ENCODE measurements at places on chromosomes 7 and 10. TPM values are rescaled to one million over a fixed set of nuclear protein-coding genes. Genes with fewer than 3 reads are reported as not detected.

DNA sequence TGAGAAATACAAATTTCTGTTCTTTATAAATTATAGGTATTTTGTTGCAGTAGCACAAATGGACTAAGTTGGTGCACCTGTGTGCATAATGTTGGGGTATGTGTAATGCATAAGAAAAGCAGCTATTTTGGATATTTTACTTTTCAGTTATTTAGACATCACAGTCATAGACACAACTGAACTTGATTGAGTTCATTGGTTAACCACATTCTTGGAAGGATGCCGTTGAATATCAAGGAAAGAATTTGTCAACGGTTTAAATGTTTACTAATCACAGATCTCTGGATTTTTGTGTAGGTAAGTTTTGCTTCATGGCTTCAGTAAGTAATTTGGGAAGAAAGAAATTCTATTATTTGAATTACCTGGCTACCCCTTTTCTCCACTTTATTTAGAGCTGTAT, 4.1 kb downstream of the OTUD1 start:
- peaks cover 11% of the 10 kb centered on the region for H3K4me1 ChIP-seq
- no peak overlapping the region for H3K4me3 ChIP-seq
- no peak overlapping the region for H3K27ac ChIP-seq
- no peak for DNase-seq

GRCh38 chr7:124856299-124856888, 73.2 kb downstream of the POT1 start:
- no peaks in the 10 kb centered on the region for H3K27me3 ChIP-seq
- H3K4me3 ChIP-seq = no peak overlapping the region
- H3K27ac ChIP-seq = no peak overlapping the region
- H3K4me1 ChIP-seq = no peaks in the 10 kb centered on the region
- DNase-seq = peak; percentile 50
- H3K36me3 ChIP-seq = peaks cover 3% of the 10 kb centered on the region

DNA sequence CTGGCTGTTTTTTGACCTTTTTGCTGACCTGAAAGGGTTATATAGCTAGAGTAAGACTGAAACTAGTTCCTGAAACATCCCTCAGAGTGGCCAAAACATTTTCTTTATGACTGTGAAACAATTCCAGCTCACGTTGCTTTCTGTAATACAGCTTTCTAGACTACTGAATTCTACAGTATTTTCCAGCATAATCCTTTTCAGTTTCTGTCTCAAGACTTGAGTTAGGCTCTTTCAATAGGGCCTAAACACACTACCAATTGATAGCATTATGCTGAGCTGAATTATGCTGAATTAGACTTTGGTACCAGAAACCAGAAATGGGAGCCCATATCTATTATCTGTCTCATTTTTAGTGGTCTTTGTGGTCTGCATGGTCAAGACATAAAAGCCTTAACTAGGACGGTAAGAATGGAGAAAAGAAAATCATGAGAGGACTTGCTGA, 72.6 kb downstream of the EPDR1 start:
- H3K27ac ChIP-seq = no peak overlapping the region
- no peak overlapping the region for H3K4me3 ChIP-seq
- H3K4me1 ChIP-seq = no peaks in the 10 kb centered on the region

The SPDYE2B gene
- total RNA-seq = not detected

The PTF1A gene
- not detected for total RNA-seq

DNA sequence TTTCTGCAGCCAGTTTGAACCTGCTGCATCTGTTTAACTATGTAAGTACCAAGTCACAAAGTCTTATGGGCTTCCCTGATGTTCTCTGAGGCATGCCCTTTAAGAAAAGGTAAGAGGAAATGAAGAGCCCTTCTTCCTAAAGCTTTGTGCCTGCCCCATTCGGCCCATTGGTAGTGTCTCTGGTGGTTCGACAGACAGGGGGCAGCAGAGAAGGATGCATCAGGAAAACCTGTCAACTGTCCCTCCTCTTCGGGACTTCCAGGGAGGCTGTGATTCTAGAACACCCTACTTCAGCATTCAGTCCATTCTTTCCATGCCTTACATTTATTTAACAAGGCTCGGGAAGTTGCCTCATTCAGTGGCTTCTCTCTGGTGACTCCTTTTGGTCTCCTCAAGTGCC, 1.9 kb upstream of the SFRP4 start:
- DNase-seq = no peak
- H3K27me3 ChIP-seq = no peaks in the 10 kb centered on the region
- peaks cover 5% of the 10 kb centered on the region for H3K4me1 ChIP-seq
- H3K36me3 ChIP-seq = no peaks in the 10 kb centered on the region
- no peak overlapping the region for H3K4me3 ChIP-seq
- no peak overlapping the region for H3K27ac ChIP-seq

The TLX1 gene
- not detected for total RNA-seq

DNA sequence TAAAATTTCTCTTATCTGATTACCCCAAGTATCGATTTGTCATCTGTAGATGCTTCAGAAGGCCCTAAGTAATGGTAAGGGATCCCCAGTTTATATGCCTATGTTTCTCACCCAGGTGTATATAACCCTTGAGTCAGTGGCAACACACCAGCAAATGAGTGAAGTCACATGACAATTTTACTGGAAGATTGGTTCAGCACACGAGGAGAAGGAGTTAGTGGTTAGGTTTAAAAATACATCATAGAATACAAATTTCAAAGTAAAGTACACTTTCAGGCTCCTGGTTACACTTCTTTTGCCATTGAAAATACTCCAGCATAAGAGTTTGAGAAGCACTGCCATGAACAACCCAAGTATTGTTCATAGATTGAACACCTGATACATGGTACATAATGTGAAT, 29.7 kb upstream of the CAPZA2 start:
- no peak overlapping the region for H3K27ac ChIP-seq
- H3K4me3 ChIP-seq = no peak overlapping the region
- H3K27me3 ChIP-seq = no peaks in the 10 kb centered on the region
- H3K4me1 ChIP-seq = no peaks in the 10 kb centered on the region

DNA sequence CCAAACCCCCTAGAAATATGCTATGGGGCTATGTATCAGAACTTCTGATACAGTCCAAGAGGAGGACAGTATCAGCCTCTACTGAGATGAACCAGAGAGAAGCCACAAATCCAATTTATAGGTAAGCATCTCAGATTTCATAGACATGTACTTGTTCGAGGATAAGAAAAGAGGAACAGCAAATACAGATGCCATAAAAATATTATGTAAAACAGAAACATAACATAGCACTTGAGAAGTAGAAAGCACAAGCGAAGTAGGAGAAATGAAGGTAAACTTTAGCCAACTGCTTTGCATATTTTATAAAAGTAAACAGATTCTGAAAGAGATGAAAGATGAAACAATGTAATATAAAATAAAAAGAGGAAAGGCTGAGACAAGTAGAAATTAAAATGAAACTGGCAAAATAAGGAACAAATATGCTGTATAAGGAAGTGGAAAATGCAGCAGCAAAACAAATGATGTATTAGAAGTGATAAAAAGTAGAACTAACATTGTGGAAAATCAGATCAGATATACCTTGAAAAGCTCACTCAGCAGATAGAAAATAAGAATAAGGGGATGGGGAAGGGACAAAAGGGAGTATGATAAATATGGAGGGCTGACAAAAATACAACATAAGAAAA, 135.1 kb downstream of the SKAP2 start:
- no peaks in the 10 kb centered on the region for H3K36me3 ChIP-seq
- no peak overlapping the region for H3K27ac ChIP-seq
- no peak for DNase-seq
- no peaks in the 10 kb centered on the region for H3K27me3 ChIP-seq
- H3K4me3 ChIP-seq = no peak overlapping the region
- H3K4me1 ChIP-seq = no peaks in the 10 kb centered on the region

DNA sequence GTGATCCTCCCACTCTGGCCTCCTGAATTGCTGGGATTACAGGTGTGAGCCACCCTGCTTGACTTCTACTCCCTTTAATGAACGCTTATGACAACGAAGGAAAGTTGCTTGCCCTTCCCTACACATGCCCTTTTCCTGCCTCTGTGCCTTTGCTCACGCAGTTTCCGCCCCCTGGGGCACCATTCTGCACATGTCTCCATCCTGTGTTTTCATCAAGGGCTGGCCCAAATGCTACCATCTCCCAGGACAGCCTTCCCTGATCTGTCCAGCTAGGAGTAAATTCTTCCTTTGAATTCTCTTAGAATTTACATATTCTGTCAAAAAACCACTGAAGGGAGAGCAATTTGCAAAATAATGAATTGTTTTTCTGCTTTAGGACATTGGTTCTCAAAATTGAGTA, 50.0 kb upstream of the KMT2C start:
- no peaks in the 10 kb centered on the region for H3K4me1 ChIP-seq
- no peaks in the 10 kb centered on the region for H3K27me3 ChIP-seq
- no peak overlapping the region for H3K27ac ChIP-seq
- DNase-seq = no peak
- H3K4me3 ChIP-seq = no peak overlapping the region
- no peaks in the 10 kb centered on the region for H3K36me3 ChIP-seq

- no peak overlapping the region for H3K27ac ChIP-seq
- DNase-seq = no peak
- H3K4me1 ChIP-seq = no peaks in the 10 kb centered on the region
Observed at GRCh38 chr7:69748530-69748929, 150.3 kb downstream of the AUTS2 start.

- H3K27ac ChIP-seq = no peak overlapping the region
- H3K27me3 ChIP-seq = no peaks in the 10 kb centered on the region
- no peaks in the 10 kb centered on the region for H3K4me1 ChIP-seq
- no peaks in the 10 kb centered on the region for H3K36me3 ChIP-seq
- no peak for DNase-seq
Observed at GRCh38 chr7:53476566-53476965, 441.1 kb downstream of the POM121L12 start.

DNA sequence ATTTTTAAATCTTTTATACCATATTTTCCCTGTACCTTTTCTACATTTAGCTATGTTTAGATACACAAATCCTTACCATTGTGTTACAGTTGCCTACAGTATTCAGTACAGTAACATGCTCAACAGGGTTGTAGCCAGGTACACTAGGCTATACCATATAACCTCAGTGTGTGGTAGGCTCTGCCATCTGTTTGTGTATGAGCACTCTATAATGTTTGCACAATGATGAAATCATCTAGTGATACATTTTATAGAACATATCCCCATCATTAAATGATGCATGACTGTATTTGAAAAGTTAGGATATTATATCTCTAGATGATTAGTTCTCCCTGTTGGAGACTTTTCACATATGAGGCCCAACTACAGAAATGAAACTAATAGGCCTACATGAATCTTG, 188.6 kb downstream of the STK31 start:
- H3K27ac ChIP-seq = no peak overlapping the region
- H3K4me3 ChIP-seq = no peak overlapping the region
- no peaks in the 10 kb centered on the region for H3K4me1 ChIP-seq
- H3K27me3 ChIP-seq = no peaks in the 10 kb centered on the region

GRCh38 chr10:97791824-97792721, 20.3 kb upstream of the SFRP5 start:
- H3K4me1 ChIP-seq = peaks cover 5% of the 10 kb centered on the region
- peak; percentile 44 for DNase-seq
- H3K27ac ChIP-seq = no peak overlapping the region
- H3K36me3 ChIP-seq = no peaks in the 10 kb centered on the region
- no peak overlapping the region for H3K4me3 ChIP-seq

The SEPTIN7 gene
- total RNA-seq = 296 TPM

GRCh38 chr7:70694971-70695794, 436.8 kb upstream of the GALNT17 start:
- H3K27ac ChIP-seq = no peak overlapping the region
- peak; percentile 66 for DNase-seq
- H3K27me3 ChIP-seq = no peaks in the 10 kb centered on the region

DNA sequence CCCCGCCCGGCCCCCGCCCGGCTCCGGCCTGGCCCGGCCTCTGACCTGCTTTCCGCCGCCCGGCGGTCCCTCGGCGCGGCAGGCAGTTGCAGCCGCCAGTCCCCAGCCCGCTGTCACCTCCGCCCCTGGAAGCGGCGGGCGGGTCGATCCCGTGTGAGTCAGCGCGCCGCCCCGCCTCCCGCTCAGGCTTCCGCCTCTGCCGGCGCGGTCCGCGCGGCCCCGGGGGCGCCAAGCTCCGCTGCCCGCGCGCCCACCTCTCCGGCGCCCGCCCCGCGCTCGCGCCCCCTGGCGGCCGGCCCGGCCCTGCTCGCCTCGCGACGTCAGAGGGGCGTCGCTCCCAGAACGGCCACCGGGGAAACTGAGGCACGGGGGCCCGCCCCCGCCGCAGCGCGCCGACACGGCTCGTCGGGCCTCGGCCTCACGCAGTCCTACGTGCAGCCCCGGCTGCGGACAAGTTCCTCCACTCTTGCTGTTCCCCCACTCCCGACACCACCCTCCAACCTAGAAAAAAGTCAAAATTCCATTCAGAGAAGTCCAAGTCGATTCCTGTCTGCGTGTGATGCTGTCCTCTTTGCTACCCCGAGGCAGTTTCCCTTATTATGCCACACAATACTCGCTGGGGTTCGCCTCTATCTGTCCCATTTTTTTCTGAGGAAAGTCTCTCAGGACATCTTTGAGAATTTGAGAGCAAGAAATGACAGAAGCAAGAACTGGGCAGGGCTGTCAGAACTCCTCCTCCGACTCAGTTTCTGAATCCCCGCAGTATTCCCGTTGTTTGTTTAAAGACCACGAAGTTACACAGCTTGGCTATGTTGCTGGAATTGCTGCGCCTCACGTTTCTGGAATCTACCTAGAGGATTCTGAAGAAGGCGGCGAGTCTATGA, at the start of gene DNMBP:
TSS of gene DNMBP (minus strand) at position 155 of the 884 bp plus-strand sequence. CDS start 37,823 bp downstream, outside the sequence.
- no peaks in the 10 kb centered on the region for H3K36me3 ChIP-seq
- peaks cover 8% of the 10 kb centered on the region for H3K4me1 ChIP-seq
- H3K27me3 ChIP-seq = no peaks in the 10 kb centered on the region

GRCh38 chr10:35449944-35450343, 113.6 kb downstream of the CCNY start:
- H3K4me1 ChIP-seq = peaks cover 44% of the 10 kb centered on the region
- H3K4me3 ChIP-seq = no peak overlapping the region
- H3K36me3 ChIP-seq = no peaks in the 10 kb centered on the region
- H3K27me3 ChIP-seq = no peaks in the 10 kb centered on the region

DNA sequence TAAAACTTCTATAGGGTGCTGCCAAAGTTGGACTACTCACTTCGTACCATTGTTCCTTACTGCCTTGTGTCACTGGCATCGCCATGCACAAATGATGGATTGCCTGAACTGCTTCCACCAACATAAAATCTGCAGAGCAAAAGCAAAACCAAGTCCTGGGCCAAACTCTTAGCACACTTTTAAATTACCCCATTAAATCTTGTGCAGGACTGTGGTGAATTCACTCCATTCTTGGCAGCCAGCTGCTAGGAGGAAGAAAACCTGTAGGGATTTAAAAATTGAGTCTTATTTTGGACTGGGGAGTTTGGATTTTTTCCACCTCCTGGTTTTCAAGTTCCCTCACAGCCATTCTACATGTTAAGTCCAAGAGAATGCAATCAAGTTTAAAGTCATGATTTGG, 646.9 kb downstream of the SORCS3 start:
- no peaks in the 10 kb centered on the region for H3K36me3 ChIP-seq
- no peaks in the 10 kb centered on the region for H3K27me3 ChIP-seq
- DNase-seq = no peak
- no peak overlapping the region for H3K27ac ChIP-seq
- no peaks in the 10 kb centered on the region for H3K4me1 ChIP-seq

- no peak overlapping the region for H3K4me3 ChIP-seq
- DNase-seq = peak; percentile 55
- H3K4me1 ChIP-seq = peaks cover 60% of the 10 kb centered on the region
- H3K27ac ChIP-seq = no peak overlapping the region
Observed at GRCh38 chr7:162632-163297, 29.6 kb upstream of the FAM20C start.
